ENCODE measurements at places on chromosomes 7 and 10.

DNA sequence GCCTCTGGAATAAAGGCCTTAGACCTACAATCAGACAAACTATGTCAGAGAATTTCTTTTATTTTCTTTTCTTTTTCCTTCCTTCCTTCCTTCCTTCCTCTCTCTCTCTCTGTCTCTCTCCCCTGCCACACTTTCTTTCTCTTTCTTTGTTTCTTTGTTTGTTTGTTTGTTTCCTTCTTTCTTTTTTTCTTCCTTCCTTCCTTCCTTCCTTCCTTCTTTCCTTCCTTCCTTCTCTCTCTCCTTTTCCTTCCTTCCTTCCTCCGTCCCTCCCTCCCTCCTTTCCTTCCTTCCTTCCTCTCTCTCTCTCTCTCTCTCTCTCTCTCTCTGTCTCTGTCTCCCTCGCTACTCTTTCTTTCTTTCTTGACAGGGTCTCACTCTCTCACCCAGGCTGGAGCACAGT lies 242.6 kb downstream of the GATA3 start:
- DNase-seq: no peak

DNA sequence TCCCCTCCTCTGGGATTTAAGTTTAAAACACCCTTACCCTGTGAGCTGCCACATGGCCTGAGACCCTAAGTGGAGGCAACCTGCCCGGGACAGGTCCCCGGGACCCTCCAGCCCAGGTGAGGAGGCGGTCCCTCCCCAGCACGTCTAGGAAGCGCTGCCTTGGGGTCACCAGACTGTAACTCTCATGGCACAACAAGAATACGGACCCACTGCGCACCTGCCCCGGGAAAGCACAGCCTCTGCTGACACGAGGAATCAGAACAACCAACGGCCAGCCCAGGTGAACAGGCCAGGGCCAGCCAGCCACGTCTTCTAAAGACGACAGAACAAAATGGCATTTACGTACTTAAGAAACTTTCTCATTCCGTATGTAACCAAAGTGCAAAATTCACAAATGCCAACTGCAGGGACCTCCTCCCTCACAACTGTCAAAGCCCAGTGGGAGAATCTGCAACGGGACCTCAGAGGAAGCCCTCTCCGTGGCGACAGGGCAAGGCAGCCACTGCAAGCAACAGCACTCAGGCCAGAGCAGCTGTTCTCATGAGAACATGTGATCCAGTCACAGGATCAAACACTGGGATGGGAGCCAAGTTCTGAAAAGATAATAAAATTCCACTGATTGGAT lies 208.4 kb downstream of the DIP2C start:
- no peak for DNase-seq

- DNase-seq: no peak
These were observed 1073.0 kb downstream of the XPNPEP1 start for GRCh38 chr10:108850138-108850854.

- no peak for DNase-seq
These were observed 267.8 kb downstream of the BICC1 start for GRCh38 chr10:58780476-58780875.

DNA sequence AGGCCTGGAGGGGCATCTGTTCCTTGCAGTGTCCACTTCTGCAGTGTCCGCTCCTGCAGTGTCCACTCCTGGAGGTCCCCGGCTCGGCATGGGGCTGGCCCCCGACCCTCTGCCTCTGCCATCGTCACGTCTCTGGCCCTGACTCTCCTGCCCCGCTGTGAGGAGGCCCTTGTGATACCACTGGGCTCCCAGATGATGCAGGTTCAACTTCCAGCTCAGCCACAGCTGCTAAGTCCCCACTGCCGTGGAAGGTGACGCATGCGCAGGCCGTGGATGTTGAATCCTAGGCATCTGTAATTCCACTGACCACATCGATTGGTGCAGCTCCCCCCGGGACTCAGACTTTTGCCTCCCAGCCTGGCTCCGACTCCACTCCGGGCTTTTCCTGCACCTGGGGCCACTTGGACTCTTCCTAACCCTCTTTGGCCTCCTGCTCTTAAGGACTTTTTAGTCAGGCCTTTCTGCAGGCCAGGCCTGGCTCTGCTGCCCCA lies 95.1 kb downstream of the GLRX3 start:
- DNase-seq: no peak

DNA sequence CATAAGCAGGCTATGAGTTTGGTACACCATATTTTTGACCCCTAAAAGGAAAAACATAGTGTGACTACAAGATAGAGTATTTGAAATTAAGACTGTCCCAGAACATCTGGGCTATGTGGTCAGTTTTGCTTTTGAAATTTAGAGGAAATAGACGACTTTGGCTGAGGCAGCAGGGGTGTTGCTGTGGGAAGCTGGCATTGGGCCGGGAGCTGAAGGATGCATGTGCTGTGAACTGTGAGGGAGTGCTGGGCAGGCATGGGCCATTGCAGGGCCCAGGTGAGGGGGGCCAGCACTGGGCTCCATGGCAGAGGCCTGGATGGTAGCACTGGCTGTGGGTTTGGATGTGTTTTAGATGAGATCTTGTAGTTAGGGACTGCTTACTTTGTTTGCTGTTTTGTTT lies 168.3 kb downstream of the BMPER start:
- DNase-seq: no peak

GRCh38 chr10:58661336-58661735 lies 148.7 kb downstream of the BICC1 start:
- DNase-seq: no peak

DNA sequence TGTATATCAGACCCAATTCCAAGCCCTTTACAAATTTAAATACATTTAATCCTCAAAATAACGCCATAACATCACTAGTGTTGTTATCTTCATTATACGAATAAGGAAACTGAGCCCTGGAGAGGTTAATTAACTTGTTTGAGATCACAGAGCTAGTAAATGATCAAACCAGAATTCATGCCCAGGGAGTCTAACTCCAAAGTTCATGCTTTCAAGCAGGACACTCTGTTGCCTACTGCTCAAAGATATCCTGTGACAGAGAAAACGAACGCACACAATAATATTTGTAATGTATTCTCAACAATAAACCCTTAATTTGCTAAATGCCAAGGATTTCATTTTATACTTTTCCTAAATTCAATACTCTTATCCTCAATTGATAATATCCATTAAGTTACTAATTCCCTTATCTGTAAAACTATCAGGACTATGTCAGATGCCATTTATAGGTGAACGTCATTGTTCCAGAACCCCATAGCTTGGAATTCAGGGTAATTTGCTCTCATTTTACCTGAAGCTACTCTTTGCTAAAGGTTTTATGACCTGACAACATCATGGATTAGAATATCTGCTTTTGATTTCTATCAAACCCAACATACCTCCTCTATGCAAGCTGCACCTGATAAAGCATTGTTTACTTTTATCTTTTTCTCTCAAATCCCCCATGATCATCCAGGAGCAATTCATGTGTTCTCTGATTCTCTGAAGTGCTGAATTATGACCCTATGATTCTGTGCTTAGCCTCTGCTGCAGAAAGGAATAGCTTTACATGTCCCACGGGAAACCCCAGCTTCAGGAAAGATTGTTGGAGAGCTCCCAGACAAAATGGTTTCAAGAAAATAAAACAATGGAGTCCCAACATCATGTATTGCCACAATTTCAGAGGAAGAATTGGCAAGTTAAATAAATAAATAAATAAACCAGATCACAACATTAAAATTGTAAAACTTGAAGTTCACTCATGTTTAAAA lies 150.2 kb upstream of the CDK1 start:
- DNase-seq: no peak

GRCh38 chr7:22435105-22435504 lies 64.9 kb downstream of the STEAP1B start:
- DNase-seq: no peak

- no peak for DNase-seq
These were observed 13.6 kb downstream of the PRXL2A start for GRCh38 chr10:80421707-80422536.

Measured in activated naive CD4-positive, alpha-beta T cell treated with Interleukin-2 at 50 U/mL for 16 hours (primary cell).